ENCODE measurements at places on chromosomes 7 and 10.

GRCh38 chr10:83176901-83177300 is 962.4 kb upstream of the GHITM start:
- no peak for DNase-seq

GRCh38 chr7:158192184-158192835 is 395.3 kb downstream of the PTPRN2 start:
- no peak for DNase-seq

DNA sequence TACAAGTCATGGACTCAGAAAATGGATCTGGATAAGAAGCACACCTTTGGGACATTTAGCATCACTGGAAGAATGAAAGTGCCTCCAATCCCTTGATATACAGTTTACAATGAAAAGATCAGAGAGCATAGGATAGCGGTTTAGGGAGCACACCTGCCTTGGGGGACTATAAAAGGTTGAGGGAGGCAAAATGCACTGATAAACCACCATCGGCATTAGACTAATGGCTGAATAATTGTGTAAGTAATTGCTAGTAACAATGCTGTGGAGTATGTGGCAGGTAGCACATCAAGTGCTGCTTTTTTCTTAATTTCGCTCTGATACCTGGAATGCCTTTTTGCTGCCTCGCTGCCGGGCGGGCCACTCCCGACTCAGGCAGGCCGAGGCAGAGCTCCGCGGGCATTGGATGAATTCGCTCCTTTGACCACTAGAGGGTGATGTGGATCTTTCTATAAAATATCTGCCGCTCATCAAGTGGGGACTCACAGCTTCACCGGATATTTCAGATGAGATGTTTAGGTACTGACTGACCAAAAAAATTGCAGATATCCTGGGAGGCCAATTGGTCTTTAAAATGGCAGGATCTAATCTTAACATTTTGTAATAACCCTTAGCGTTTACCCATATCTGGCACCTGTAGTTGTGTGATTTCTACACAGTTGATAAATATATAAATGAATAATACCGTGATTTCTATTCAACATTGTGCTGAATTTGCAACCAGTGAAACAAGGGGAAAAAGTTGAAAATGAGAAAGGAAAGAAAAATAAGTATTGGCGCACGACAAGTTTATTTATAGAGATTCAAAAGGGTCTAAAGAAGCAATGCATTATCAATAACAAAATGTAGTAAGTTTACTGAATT is 116.8 kb upstream of the PRSS1 start:
- peak; percentile 56 for DNase-seq

DNA sequence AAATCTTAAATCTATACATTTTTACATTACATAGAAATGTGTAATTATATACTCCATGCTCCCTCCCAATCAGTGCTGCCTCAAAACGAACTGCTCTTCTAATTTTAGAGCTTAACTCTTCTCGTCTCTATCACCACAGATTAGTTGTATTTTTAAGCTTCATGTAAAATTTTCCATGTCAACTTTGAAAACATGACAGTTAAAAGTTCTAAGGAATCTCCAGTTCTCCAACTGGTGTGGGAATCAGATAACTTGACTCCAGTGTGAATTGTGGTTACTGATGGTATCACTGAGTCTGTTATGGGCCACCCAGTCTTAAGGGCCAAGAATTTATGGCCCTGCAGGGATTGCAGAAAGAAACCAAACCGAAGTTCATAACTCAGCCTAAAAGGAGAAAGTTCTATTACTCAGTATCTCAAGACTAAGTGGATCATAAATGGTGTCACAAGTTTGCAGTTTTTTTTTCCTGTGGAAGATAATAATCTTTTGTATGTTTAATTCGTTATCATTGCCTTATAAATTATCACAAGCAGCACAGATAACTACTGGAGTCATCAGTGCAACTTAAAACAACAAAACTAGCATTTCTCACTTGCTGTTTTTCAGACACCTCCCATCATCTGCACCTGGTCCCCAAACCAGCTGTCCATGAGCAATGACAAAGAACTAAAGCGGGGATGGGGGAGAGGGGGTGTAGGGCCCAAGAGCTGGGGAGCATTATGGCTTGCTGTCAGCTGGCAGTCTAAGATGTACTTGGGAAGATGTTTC is 31.5 kb upstream of the KMT2E start:
- no peak for DNase-seq

GRCh38 chr7:112937651-112938415 is 147.6 kb upstream of the TMEM168 start:
- peak; percentile 35 for DNase-seq

- peak; percentile 58 for DNase-seq
Measured at GRCh38 chr10:62610649-62611229, 193.8 kb upstream of the ADO start.

DNA sequence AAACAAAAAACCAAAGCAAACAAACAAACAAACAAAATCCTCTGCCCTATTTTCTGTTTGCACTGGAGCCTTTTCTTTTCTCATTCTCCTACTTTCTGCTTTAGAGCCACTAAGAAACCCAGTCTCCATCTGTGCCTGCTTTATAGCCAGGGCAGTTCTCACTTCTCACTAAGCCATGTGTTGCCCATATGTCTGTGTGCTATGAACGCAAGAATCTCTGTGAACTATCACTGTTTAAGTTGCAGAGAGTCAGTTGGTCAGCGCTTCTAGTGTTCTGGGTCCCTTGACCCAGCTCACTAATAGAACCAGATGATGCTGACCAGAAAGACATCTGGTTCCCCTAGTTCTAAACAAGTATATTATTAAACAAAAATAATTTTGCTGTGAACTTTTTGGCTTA is 81.4 kb downstream of the FAM185A start:
- DNase-seq, result no peak

DNA sequence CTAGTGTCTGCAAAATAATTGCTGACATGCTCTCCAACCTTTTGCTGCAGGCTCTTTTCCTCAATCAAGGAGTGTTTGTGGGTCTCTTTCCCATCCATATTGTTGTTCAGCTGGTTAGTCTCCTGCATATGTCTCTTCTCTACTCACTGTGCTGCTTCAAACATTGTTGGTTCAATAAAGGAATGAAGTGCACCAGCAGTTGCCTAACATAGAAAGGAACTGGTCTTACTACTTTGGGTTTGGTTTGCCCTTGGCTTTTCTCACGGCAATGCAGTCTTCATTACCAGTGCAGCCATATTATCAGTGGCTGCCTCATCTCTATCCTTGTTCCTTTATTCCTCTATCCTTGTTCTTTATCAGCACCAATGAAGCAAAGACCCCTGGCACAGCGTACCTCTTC is 169.7 kb upstream of the TPK1 start:
- DNase-seq, result no peak

GRCh38 chr10:79410315-79411094 is 34.9 kb downstream of the ZCCHC24 start:
- no peak for DNase-seq

GRCh38 chr7:123054357-123055133 is 59.0 kb upstream of the TAS2R16 start:
- DNase-seq, result no peak

GRCh38 chr7:106887421-106887820 is 22.3 kb downstream of the PIK3CG start:
- no peak for DNase-seq

- no peak for DNase-seq
Measured at GRCh38 chr7:148723846-148724245, 25.1 kb downstream of the CUL1 start.

- DNase-seq, result no peak
Measured at GRCh38 chr10:95444792-95445191, 116.4 kb downstream of the SORBS1 start.

DNA sequence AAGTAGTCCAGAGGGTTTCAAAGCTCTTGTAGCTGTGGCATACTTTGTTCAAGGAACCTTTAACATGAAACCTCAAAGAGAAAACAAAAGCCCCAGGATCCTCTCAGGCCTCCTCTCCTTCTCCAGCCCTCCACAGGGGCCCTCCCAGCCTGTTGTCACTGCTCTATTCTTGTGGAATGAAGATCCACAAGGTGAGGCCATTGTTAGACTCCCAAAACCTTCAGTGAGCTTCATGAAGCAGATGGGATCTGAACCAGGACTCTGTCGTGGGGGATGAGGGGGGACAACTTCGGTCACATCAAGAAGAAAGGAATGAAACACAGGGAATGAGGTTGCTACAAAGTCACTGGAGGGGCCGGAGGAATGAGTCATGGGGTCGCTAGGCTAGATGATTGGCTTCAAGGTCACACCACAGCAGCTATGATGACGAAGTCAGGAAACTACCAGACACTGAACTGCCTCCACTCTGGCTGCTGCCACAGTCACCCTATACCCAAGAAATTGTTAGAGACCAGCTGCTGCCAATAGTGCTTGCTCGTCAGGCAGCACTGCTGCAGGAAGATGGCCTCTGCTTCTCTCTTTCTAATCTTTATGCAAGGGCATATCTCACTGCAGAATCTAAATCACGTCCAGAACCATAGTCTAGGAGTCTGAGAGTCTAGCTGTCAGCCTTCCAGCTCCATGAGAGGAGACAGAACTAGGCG is 208.8 kb downstream of the HIBADH start:
- peak; percentile 90 for DNase-seq

- no peak for DNase-seq
Measured at GRCh38 chr10:1360011-1360557, 303.9 kb downstream of the WDR37 start.

DNA sequence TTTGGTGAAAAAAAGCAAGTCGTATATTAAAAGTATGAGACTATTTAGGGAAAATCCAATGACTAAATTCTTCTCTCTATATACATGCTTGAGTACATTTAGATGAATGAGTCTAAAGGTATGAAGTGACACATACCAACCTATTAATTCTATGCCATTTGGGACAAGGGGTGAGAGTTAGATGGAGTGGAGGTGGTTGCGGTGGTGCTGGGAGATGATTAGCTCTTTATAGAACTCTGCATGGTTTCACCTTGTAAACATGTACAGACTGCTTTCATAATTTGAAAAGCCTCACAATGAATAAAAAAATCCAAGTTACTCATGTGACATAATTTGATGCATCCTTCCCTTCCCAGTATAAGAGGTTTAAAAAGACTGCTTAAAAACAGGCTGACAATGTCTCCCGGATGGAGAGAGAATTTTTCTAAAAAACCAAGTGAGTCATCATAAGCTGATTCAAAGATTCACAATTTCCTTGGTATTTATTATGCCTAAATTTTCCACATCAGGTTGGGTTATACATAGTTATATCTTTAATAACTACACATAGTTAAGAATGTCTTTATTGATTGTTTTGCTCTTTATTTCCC is 572.8 kb downstream of the REEP3 start:
- DNase-seq, result no peak

DNA sequence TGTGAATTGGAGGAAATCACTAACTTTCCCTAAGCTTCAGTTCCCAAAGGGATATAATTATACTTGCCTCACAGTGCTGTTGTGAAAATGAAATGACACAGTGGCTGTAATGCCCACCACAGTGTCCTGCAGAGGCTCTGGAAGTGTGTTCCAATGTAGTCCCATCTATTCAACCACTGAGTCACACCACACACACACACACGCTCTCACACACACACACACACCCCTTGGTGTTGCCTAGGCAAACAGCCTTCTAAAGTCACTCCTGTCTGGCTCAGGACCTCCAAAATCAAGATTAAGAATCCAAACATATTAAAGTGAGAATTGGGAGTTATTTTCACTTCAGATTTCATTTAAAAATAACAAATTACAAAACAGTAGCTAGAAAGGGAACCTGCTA is 73.3 kb downstream of the NRCAM start:
- no peak for DNase-seq

DNA sequence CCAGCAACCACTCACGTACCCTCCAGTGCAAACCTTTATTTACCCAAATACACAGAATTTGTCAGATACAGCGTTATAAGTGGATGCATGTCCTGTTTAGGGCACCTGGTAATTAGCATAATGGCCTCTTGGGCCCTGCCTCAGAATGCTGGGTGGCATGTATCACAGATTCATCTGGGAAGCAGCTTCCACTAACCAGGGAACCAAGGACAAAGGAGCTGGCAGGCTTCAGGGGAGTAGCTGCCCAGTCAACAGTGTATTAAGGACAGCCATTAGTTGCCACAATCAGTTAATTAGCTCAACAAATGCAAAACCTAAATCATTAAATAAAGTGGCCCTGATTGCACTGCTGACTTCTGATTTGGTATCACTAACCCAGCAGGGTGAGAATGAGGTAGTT is 105.7 kb downstream of the RAPGEF5 start:
- DNase-seq, result no peak

DNA sequence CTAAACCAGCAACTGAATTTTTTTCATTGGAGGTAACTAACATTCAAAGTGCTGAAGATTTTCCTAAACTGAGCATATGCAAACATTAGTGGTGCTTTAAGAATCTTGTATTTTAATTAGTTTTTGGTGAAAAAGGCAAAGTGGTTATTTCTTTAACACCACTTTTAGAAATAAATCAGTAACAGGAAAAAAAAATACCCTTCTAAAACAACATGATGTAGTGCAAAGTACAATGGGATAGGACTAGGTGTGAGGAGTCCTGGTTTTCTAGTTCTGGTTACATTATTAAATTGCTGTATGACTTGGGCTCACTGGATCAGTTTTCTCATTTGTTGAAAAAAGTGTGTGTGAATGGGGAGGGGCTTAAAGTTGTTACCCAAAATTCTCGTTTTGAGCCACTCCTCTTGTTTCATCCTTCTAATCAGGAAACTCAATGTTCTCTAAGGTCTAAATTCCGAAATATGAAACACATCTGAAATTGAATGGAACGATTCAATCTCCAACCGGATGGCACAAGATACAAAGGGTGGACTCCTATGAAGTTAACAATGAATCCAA is 1.8 kb downstream of the WASL start:
- no peak for DNase-seq

DNA sequence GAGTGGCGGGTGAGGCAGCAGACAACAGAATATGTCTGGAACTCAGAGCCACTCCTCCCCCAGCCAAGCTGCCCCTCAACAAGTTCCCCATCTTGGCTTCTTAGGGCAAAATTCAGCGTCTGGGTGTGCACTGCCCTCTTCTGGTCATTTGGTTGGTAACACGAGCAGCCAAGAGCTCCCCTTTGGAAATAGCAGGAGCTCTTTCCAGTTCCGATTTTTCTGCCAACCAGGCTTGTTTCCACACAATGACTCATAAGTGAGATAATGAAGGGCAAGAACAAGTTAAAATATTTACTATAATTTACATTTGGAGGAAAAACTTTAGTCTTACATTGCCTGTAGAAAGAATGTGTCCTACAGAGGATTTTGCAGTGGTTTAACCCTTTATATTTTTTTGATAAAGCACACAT is 70.5 kb downstream of the ADCYAP1R1 start:
- DNase-seq, result peak; percentile 74

DNA sequence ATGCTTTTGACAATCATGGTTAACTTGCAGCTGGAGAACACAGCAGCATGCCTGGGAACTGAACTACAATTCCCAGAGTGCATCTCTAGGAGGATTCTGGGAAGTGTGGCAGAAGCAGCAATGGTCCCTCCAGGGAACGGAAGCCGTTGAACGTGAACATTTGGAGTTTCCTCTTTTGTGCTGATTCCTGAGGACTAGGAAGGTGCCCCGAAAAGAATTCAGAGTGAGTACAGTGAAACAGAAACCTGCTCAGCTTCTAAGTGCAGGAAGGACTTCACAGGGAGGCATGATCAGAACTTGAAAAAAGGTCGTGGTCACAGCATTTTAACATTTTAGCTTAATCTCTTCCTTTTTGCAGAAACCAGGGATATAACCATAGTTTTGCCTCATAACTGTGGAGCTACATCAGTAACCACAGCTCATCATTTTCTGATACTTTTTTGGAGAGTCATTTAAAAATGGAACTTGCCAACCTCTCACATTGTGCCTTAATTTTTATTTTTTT is at the start of gene NUDT13:
Gene NUDT13, plus strand, starts transcription at position 111 of the 505 bp plus-strand sequence. CDS start 3,911 bp downstream, outside the sequence.
- DNase-seq, result peak; percentile 68

Data from HCEC 1CT (cell line).